ENCODE measurements at places on chromosomes 12 and 14.

DNA sequence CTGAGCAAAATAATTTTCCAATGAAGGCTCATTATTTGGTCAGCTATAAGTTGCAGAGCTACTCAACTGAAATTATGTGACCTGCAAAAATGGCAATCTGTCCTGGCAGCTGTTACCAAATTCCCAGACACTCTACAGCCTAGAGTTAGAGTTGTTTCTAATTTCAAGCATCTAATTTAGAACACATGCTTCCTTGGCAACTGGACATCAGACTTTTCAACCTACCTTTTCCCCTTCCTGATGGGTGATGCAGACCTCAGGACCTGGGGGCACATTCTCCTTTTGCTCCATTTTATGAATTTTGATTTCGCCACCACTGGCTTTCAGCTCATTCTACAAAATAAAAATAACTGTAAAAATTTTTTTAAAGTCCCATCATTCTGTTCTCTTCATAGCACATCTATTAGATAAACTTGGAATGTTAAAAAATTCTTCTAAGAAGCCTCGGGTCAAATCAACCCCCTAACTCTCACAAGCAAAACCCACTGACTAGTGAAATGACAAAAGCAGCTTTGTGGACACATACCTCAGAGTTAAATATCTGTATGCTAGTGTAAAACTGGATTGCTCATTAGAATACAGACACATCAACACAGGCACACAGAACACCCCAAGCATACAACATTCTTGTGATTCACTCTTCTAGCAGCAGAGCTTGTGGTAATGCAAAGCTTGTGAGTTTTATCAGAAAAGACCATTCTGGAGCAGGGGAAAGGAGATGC, 33.5 kb upstream of the CERS5 start:
- DNase-seq, result no peak

DNA sequence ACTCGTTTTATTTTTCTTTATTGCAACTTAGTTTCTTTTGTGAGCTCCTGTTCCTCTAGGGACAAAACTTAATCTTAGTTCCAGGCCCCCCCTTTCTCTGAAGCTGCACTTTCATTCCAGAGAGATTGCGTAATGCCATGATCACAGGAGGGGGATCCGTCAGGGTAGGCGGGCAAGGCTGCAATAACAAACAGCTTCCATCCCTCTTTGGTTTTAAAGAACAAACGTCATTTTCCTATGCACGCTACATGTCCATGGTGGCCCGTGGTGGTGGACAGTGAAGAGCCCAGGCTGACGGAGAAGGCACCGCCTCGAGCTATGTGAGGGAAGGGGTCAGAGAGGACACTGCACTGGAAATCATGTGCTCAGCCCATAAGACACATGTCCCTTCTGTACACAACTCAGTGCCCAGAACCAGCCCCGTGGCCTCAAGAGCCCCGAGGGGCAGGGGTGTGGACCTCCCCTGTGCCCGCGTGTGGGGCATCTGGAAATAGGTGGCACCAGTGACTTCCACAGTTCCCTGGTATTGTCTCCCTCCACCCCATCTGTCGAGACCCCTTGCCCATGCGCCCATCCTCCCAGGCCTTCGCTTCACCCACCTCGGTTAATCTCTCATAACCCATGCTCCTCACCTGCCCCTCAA, 161.4 kb downstream of the ADGRD1 start:
- DNase-seq, result no peak

DNA sequence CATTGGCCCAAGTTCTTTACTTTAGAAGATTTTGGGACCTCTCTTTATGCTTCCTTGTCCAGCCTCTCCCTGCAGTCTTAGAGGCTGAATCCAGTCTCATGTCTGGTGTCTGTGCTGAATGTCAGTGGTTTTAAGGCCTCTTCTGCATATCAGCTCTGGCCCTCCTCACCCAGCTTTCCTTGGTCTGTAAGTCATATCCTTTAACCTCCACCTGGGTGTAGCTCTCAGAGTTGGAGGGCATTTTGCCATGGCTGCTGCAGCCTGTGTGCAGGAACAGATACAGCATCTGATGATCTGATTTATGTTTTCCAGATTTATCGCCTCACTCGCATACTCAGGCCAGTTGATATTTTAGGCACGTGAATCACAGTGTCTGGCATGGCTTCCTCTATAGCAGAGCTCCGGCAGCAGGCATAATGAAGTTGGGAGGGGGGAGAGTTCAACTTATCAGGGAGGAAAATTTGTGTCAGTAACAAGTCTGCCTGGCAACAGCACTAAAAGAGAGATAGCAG, 335.0 kb downstream of the PCNX1 start:
- DNase-seq, result no peak

DNA sequence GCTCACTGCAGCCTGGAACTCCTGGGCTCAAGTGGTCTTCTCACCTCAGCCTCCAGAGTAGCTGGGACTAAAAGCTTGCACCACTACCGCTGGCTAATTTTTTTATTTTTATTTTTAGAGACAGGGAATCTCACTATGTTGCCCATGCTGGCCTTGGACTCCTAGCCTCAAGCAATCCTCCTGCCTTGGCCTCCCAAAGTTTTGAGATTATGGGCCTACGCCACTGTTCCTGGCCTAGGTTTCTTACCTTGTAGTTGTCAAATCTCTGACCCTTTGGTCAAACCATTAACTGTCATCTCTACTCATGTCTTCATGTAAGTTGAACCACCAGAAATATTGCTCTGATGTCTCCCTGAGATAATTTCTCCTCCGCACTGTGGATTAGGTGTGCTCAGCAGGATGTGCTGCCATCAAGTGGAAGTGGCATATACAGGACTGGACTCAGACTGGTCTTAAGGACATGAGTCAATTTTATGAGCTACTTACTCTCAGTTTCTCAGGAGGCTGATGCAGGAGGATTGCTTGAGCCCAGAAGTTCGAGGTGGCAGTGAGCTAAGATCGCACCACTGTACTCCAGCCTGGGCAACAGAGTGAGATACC, 28.5 kb downstream of the ACTR6 start:
- no peak for DNase-seq

- no peak for DNase-seq
Measured at GRCh38 chr14:26319139-26319864, 278.5 kb downstream of the NOVA1 start.

DNA sequence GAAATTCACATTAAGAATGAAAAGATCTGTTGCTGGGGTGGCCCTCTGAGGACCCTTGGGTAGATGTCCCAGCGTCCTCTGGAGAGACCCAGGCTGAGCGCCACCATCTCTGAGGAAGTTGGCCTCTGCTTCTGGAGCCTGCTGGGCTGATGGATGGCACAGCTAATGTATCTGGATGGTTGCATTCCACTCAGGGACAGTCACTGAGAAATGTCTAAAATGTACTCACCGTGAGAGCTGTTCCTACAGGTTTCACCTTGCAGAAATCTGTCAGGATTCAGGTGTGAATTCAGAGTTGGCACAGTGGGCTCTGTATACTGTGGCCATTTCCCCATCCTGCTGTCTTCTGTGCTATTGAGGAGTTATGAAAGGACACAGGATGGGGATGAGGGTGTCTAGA, 247.2 kb downstream of the AACS start:
- DNase-seq, result no peak

DNA sequence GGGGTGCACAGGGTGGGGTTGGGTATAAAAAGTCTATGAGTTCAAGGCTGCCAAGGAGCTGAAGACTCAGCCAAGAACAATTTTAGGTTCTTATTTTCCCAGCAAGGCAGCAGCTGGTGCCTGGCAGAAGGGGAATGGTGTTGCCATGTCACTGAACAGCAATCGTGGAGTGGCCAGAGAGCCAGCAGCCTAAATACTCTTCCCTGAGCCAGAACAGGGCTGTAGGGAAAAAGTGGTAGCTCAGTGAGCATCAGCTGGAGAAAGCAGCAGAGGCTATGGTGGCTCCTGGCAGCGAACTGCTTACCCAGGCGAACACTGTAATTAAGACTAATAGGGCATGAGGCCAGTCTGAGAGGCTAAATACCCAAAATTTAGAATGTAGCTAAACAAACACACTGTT, 334.9 kb downstream of the RMST start:
- DNase-seq, result no peak

All from activated T-helper 1 cell treated with anti-CD3 and anti-CD28 coated beads, Interleukin-12 subunit alpha, Interleukin-12 subunit beta, Interleukin-2, Interleukin-4 antibody, amounts not matched to agents 30 ng/mL and 10 ng/mL and 1 ng/mL, durations not matched to agents 14 hours and 24 hours and 36 hours (primary cell).